ENCODE measurements at places on chromosomes 12 and 14. TPM values are rescaled to one million over a fixed set of nuclear protein-coding genes. Genes with fewer than 3 reads are reported as not detected.
A peak's percentile ranks its signal among the peaks of the same experiment; 100 is the strongest.

ZDHHC17 gene
- 50.4 TPM for total RNA-seq

OLR1 gene
- under 0.01 TPM for total RNA-seq

TAS2R30 gene
- total RNA-seq = 9.7 TPM

DNA sequence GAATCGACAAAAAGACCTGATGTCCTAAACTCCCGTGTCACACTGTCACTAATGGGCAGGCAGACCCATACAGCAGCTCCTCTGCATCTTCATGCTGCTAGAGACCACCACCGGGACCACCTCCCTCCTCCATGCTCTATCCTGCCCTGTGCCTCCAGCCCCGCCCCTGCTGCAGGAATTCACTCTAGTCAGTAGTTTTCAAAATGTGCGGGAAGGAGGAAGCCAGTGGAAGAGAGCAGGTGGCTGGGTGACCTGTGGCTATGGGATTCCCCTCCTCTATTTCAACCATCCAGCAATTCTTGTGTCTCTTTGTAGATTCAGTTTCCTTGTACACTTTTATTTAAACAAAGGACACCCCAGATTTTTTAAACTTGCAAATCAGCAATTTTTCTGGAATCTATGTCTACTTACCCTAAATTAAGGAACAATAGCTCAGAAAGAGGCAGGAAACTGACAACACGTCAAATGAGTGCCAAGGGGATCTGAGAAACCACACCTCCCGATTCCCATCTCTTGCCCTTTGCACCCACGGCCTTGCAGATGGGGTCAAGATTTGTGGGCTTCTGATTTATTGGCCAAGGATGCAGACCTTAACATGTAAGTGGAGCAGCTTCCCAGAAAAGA, 20.4 kb upstream of the MAP1LC3B2 start:
- no peaks in the 10 kb centered on the region for H3K36me3 ChIP-seq
- H3K27ac ChIP-seq = no peak overlapping the region
- no peaks in the 10 kb centered on the region for H3K27me3 ChIP-seq
- DNase-seq = no peak
- no peak overlapping the region for H3K4me3 ChIP-seq

- no peak overlapping the region for H3K4me3 ChIP-seq
- no peaks in the 10 kb centered on the region for H3K27me3 ChIP-seq
- no peaks in the 10 kb centered on the region for H3K36me3 ChIP-seq
- no peak overlapping the region for H3K27ac ChIP-seq
Observed at GRCh38 chr12:13030541-13031291, 13.5 kb upstream of the FAM234B start.

GRCh38 chr14:77955816-77956484, 156.0 kb downstream of the ADCK1 start:
- no peaks in the 10 kb centered on the region for H3K4me1 ChIP-seq
- peaks cover 2% of the 10 kb centered on the region for H3K27me3 ChIP-seq
- H3K4me3 ChIP-seq = no peak overlapping the region
- peak; percentile 58 for DNase-seq

Measured in osteoblast (primary cell).